ENCODE measurements at places on chromosomes 5 and 9. TPM values are rescaled to one million over a fixed set of nuclear protein-coding genes. Genes with fewer than 3 reads are reported as not detected.

GCNT4 gene
- 30.8 TPM for total RNA-seq

DNA sequence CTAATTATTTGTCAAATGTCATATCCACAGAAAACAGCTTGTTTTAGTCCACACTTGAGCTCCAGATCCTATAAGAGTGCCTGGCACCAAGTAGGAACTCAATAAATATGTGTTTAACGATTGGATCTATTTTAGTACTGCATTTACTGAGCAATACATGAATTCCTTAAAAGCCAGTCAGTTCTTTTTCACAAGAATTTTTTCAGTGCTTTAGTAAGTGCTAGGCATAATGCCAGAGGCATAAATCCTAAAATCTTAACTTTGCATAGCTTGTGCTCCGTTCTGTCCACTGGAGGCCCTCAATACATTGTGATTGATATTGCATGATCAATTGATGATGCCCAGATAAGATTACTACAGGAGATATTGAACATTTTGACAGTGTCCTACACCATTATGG, 67.3 kb upstream of the PCSK5 start:
- no peak for DNase-seq

GRCh38 chr5:172453206-172453985, 929 bp downstream of the SH3PXD2B start:
- DNase-seq: no peak

GRCh38 chr9:4801156-4801555, 8.4 kb downstream of the RCL1 start:
- no peak for DNase-seq

GPRIN1 gene
- 0.41 TPM for total RNA-seq

HTR1A gene
- total RNA-seq: not detected

GRCh38 chr9:2411459-2412215, 209.9 kb upstream of the VLDLR start:
- DNase-seq: no peak

FYB1 gene
- 571 TPM for total RNA-seq

- DNase-seq: no peak
Measured at GRCh38 chr5:116478491-116478890, 96.1 kb downstream of the SEMA6A start.

CTXN3 gene
- total RNA-seq: not detected
